ENCODE measurements at places on chromosomes 7 and 10.

GRCh38 chr10:22017283-22018020 lies 13.9 kb upstream of the DNAJC1 start:
- no peak for DNase-seq

GRCh38 chr7:44377681-44378421 lies 52.5 kb upstream of the CAMK2B start:
- DNase-seq: no peak

DNA sequence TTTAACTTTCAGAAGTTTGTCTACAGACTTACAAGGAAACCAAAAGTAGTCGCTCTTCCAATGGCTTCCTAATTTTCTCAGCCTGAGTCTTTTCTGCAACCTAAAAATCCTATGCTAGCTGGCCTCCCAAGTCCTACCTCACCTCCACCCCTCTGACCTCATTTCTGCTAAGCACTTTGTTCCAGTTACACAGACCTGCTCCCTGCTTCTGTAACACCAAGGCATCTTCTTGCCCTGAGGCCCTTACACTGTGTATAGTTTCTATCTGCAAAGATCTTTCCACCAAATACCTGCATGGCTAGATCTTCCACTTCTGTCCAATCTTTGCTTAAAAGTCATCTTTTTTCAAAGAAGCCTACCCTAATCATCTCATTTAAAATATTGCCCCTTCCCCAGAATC lies 1.9 kb upstream of the SNX13 start:
- no peak for DNase-seq

DNA sequence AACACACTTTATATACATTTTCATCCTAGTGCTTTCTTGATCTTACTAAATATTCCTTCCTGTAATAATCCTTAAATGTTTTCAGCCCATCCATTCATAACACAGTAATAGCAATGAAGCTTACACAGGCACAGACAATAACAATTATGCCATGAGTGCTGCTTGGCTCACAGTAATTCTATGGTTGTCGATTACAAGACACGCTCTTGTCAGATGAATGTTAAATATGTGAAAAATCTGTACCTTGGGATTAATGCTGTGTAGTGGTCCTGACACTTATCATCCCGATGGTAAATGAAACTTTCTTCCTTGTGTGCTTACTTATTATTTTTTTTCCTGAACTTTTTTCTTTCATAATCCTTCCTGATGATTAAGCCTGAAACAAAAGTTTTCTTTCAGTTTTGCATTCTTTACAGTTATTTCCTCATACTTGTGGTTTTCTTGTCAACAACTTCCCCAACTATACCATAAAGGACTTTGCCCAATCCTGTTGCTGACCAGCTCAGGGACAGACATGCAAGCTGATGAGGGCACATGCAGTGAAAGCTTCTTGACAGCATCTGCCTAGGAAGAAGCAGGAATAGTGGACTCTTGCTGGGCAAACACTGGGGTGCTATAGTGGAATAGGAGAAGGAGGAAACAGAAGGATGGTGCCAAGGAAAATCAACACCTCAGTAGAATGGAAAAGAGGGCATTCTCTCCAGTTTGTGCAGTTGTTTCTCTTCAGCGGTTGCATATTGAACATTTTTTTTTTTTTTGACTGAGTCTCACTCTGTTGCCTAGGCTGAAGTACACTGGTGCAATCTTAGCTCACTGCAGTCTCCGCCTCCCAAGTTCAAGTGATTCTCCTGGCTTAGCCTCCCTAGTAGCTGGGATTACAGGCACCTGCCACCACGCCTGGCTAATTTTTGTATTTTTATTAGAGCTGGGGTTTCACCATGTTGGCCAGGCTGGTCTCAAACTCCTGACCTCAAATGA lies 6.7 kb upstream of the MGAM2 start:
- no peak for DNase-seq

- DNase-seq: no peak
These were observed 58.4 kb downstream of the MET start for GRCh38 chr7:116730097-116731022.

DNA sequence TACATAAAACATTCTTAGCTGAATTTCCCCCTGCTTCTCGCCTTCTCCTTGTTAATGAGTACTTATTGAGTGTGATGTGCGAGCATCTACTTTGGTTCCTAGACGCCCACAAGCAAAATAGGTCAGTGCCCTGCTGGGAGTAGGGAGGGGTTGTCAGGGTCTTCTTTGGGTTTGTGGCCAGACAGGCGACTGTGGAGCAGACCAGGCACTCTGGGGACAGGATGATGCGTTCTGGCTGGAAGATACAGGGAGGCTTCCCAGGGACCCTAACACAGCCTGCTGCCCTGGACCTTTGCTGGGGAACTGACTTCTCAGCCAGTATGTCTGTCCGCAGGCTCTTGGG lies 227.2 kb downstream of the CUX1 start:
- no peak for DNase-seq

GRCh38 chr10:112844681-112845544 lies 105.1 kb upstream of the TCF7L2 start:
- DNase-seq: no peak

GRCh38 chr7:142418326-142418725 lies 160.5 kb upstream of the PRSS58 start:
- DNase-seq: no peak

DNA sequence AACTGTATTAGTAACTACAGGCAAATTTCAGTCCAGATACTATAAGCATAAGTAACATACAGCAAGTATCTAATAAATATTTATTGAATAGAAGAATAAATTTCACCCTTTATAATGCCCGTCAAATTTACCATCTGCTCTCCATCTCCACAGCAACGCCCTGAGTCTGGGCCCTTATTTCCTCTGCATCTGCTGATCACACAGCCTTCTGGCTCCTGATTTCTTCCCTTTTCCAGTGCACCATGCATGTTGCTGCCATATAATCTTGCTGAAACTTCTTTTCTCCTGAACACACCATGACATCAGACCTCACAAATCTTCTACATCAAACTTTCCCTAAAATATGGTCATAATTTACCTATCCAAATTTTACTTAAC lies 15.4 kb downstream of the HYCC1 start:
- no peak for DNase-seq

DNA sequence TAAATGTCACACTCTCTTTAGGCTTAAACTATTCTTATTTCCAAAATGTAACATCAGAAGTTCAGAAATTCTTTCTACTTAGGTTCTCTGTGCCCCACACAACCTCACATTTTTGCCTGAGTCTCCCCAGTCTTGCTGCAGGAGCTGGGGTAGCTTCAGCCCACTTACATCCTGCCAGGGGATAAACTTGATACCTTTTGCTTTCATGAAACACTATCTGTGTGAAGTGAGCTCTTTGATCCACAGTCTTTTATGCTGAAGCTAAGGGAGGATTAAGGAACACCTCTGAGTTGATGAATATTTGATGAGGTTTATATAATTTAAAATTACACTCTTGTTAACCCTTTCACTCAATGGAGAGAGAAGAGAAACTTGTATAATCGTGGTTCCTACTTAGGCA lies 341.0 kb downstream of the AUTS2 start:
- no peak for DNase-seq

GRCh38 chr10:21926949-21927348 lies 76.6 kb downstream of the DNAJC1 start:
- DNase-seq: no peak
